ENCODE measurements at places on chromosomes 16 and 17.

- DNase-seq, result no peak
Measured at GRCh38 chr16:10535461-10535860, 44.9 kb downstream of the EMP2 start.

DNA sequence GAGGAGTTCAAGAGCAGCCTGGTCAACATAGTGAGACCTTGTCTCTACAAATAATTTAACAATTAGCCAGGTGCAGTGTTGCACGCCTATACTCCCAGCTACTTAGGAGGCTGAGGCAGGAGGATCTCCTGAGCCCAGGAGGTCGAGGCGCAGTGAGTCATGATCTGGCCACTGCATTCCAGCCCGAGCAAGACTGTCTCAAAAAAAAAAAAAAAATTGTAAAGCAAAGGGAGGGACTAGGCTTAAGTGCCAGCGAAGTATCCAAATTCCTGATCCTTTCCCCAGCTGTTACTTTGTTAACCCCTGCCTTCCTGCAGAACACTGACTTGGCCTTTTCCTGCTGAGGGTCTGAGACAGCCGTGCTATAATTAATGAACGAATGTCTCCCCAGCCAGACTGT lies 2.7 kb downstream of the GDPD3 start:
- DNase-seq, result no peak

DNA sequence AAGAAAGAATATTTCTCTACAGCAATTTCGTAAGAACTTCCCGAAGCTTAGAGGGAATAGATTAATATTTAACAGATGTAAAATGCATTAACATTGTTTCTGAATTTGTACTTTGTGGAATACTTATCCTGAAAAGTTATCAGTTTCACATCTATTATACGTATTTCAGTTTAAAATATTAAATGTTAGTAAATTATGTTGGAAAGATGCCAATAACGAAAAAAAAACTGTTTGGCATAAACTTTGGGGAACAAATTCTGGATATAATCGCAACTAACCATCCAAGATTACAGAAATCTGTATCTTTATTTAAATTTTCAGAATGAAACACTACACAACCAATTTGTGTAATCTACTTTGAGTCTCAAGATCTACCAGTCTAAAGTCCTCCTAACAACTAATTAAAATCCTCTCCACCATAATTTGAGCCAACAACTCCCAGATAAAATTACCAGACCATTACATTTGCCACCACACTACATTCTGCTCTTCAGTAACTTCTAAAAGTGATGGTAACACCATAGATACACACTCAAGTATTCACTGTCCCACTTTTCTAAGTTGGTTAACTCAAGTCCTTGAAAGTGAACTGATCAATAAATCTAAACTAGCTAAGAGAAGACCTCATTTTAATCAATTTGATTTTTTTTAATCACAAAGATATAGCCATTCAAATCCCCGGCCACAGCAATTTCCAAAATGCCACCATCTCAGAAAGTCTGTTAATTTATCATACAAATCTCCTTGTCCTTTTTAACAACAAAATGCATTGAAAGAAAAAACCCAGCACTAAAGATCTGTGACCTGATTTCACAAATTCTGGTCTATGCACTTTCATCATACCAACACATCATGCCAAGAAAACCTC lies 2.0 kb downstream of the SIAH1 start:
- DNase-seq, result no peak

- DNase-seq, result no peak
Measured at GRCh38 chr17:1126801-1127550, 52.8 kb downstream of the ABR start.

DNA sequence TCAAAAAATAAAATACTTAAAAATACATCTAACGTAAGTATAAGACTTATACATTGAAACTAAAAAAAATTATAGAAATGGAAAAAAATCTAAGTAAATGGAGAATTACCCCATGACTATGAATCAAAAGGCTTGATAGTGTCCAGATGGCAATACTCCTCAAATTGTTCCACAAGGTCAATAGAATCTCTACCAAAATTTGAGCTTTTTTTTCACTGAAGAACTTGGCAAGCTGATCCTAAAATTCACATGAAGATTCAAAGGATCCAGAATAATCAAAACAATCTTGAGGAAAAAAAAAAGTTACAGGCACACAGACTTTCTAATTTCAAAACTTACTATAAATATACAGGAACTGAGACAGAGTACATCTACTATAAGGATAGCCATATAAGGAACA lies 448.4 kb upstream of the CDH11 start:
- no peak for DNase-seq

GRCh38 chr16:89983536-89983935 lies 35.0 kb downstream of the DEF8 start:
- no peak for DNase-seq

- DNase-seq, result no peak
Measured at GRCh38 chr17:77746896-77747554, 211.5 kb upstream of the TNRC6C start.

- DNase-seq, result no peak
Measured at GRCh38 chr16:18803569-18804462, 2.5 kb upstream of the ARL6IP1 start.

GRCh38 chr17:71417142-71417541 lies 703.7 kb upstream of the SOX9 start:
- DNase-seq, result no peak

DNA sequence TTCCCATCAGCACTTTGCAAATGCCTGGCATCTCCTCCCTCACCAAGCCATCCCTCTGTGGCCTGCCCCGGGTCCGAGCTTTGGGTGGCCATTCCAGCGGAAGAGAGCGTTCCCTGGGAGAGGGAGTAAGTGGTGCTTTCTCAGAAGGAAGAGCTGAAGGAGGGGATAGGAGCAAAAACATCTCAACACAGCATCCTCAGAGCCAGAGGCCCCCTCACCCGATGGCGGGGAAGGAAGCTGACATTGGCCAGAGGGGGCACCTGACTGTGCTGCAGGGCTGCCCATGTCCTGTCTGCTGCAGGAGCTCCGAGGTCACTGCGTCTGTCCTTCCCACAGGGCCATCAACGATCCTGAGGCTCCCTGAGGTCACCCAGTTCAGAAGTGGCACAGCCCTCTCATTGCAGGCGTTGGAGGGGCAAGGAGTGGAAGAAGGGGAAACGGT lies 427 bp upstream of the TLCD3B start:
- no peak for DNase-seq

GRCh38 chr17:14940108-14940937 lies 324.8 kb downstream of the PMP22 start:
- DNase-seq, result no peak

DNA sequence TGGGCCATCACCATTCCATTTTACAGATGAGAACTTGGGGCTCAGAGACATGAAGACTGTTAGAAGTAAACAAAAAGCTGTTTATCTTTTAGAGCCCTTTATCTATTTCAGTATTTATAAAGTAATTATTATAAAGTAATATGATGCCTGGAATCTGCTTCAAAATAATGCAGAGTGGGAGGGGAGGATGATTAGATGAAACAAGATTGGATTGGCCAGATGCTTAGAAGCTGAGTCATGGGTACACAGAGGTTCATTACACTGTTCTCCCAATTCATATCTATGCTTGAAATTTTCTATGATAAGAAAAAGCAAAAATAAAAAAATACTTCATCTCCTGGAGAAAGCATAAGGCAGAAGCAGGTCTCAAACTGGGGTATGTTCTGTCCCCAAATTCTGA lies 29.4 kb downstream of the TOM1L2 start:
- no peak for DNase-seq

DNA sequence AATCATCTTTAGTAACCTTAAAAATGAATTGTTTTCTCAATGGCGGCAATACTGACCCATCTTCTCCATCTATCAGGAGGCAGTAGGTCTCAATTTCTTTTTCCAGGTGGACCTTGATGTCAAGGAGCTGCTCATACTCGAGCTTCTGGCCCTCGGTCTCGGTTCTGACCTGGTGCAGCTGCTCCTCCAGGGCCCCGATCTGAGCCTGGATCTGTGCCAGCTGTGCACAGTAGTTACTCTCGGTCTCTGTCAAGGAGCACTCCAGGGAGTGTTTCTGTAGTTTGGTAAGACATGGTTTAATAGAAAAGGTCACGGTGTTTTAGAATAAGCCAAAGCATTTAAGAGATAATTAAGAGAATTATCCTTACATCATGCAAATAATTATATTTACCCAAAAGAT lies 4.9 kb downstream of the KRT27 start:
- no peak for DNase-seq

DNA sequence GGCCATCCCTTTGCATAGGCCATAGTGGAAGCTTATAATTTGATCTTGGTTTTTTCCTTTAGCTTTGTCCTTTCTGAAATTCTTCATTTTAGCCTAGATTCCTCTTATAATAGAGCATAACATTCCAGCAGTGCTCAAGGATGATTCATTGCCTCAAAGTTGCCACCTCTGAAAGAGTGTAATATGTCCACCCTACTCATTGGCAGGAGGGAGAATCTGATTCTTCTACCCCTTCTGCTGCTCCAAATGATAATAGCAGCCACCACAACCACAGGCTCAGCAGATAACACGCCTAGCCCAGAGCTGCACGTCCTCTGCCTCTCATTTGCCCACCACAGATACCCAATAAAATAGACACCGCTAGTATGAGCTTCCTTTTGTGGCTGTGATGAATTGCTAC lies 337.4 kb upstream of the HSBP1 start:
- no peak for DNase-seq

DNA sequence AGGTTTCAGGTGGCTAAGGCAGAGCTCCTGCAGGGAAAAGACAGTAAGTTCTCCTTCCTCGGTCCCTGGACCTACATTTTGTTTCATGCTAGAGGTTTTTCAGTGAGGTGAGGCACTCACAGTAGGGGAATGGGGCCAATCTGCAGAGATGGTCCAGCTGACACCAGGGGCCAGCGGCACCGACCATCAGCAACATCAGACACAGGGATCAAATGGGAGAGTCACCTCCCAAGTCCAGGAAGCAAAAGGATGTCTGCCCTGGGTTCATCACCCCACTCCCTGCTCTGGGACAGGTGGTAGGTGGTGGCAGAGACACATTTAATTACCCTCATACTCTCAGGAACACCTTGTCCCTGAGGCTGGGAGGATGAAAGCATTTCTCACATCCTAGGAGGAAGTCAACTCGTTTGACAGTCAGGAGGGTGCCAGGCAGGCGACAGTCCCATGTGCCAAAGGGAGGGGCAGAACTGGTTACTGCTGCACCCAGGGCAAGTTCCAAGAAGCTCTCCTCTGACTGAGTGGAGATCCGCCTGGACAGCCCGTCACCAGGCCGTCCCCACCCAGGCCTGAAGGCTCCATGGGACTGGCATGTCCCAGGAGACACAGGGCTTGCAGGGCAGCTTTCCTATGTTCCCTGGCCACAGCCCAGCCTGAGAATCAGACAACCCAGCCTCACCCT lies 19.2 kb downstream of the ATP6V0D1 start:
- DNase-seq, result no peak

DNA sequence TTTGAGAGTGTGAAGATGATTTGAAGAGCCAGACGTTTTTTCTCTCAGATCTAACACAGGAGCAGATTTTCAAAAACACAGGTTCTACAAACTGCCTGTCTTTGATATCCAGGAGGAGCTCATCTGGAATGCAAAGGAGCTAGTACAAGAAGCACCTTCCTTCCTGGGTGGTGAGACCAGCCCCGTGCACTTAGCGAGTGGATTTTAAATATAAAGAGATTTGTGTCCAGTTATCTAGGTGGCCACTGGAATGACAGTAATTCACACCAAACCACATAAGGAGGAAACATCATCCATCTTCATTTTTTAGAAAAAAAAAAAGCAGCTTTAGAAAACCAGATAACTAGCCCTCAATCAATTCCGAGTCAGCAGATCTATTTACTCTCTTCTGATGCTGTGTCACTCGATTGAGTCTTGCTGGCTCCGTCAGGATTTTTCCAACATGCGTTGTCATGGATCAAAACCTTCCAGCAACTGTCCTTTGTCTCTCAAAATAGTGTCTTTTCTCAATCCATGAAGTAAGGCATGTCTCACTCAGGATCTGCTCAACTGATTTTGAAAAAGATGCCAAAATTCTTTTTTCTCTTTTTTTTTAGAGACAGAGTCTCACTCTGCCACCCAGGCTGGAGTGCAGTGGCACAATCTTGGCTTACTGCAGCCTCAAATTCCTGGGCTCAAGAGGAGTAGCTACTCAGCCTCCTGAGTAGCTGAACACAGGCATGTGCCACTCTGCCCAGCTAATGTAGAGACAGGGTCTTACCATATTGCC lies 451.2 kb upstream of the PSMD7 start:
- DNase-seq, result no peak

- DNase-seq, result peak; percentile 85
Measured at GRCh38 chr17:18257268-18257981, 1.1 kb downstream of the FLII start.

- peak; percentile 54 for DNase-seq
Measured at GRCh38 chr16:27238591-27238990, 30.0 kb downstream of the NSMCE1 start.

DNA sequence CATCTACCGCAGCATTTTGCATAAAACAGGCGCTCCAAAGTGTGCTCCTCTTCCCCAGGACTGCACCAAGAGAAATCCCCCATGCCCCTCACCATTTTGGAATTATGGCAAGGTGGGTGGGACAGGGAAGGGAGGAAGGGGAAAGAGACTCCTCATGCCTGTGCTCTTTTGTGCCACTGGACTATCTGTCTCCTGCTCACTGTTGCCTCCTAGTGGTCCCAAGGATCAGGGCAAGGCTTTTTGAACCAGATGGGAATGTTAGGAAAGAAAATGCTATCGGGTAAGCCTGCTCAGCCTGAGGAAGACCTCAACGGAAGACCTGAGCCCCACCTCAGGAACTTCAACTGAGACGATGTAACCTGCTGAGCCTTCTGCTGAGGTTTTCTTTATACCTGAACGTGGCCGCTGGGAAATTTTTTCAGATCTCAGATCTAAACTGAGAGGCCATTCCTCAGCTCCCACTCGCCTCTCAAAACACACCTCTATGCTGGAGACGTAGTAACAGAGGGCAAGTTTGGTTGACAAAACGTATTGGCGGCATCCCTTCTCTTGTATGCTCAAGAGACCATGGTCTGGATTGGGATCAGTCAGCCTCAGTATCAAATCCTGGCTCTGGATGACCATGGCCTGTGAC lies 58.3 kb downstream of the SPACA3 start:
- no peak for DNase-seq

GRCh38 chr16:1155353-1156054 lies 2.6 kb downstream of the CACNA1H start:
- no peak for DNase-seq

- DNase-seq, result no peak
Measured at GRCh38 chr16:52497067-52497816, 49.7 kb downstream of the TOX3 start.

- no peak for DNase-seq
Measured at GRCh38 chr16:67841198-67841815, 813 bp upstream of the THAP11 start.

GRCh38 chr16:67068212-67068753 lies 39.3 kb downstream of the CBFB start:
- DNase-seq, result no peak

DNA sequence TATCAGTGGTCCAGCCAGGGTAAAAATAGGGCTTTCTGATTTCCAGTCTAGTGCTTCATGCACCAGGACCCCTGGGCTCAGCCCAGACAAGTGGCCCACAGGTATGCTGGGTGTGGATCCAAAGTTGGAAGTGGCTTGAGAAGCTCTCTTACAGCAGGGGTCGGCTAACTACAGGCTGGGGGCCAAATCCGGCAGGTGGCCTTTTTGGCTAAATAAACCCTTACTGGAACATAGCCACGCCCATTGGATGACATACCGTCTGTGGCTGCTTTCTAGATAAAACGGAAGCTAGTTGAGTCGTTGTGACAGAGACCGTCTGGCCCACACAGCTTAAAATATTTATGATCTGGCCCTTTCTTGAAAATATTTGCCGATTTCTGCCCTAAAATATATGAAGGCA lies 119.0 kb upstream of the CDC42EP4 start:
- DNase-seq, result no peak

- DNase-seq, result no peak
Measured at GRCh38 chr16:80084614-80085013, 456.2 kb upstream of the DYNLRB2 start.
